Pulmonary artery endothelial cell (primary cell): ENCODE measurements at places on chromosomes 7 and 10. TPM values are rescaled to one million over a fixed set of nuclear protein-coding genes. Genes with fewer than 3 reads are reported as not detected.

Gene TAS2R41
- not detected in 2 replicates for total RNA-seq

Gene ZCWPW1
- total RNA-seq: 0.42 and 0.53 TPM in 2 replicates

Gene ANKMY2
- 9.9 and 15.8 TPM in 2 replicates for total RNA-seq

Gene CACNB2
- not detected in 2 replicates for total RNA-seq

Gene OLAH
- total RNA-seq: 0.14 TPM in 1 of 2 replicates, not detected in the other

Gene WDR86
- not detected in 2 replicates for total RNA-seq

Gene GHRHR
- total RNA-seq: not detected in 2 replicates

DNA sequence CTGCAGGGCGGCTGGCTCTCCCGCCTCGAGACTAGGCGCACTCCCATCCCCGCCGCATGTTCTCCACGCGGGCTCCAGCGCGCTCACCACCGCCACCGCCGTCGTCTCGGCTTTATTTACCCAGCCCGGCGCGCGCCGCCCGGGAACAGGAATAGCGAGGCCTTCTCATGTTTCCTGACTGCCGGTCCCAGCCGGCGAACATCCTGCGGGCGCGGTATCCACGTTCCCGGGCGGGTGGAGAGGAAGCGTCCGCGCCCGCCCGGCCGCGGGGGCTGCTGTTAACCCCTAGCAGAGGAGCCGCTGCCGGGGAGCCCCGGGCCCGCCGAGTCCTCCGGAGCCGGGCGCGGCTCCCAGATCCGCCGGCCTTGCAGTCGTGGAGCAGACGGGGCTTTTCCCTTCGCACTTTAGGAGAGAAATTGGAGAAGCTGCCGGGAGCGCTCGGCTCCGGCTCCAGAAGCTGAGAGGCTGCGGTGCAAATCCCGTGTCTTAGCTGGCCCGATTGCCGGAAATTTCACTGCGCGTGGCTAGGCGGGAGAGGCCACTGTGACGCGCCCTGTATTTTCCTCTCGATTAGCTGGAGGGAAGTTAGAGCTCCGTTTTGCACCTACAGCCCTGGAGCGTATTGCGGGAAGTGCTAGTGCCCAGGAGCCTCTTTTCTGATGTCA lies at the start of gene MKX:
TSS of gene MKX (minus strand) at position 88 of the 665 bp plus-strand sequence. CDS start 2,404 bp downstream, outside the sequence.
- DNase-seq: no peak

DNA sequence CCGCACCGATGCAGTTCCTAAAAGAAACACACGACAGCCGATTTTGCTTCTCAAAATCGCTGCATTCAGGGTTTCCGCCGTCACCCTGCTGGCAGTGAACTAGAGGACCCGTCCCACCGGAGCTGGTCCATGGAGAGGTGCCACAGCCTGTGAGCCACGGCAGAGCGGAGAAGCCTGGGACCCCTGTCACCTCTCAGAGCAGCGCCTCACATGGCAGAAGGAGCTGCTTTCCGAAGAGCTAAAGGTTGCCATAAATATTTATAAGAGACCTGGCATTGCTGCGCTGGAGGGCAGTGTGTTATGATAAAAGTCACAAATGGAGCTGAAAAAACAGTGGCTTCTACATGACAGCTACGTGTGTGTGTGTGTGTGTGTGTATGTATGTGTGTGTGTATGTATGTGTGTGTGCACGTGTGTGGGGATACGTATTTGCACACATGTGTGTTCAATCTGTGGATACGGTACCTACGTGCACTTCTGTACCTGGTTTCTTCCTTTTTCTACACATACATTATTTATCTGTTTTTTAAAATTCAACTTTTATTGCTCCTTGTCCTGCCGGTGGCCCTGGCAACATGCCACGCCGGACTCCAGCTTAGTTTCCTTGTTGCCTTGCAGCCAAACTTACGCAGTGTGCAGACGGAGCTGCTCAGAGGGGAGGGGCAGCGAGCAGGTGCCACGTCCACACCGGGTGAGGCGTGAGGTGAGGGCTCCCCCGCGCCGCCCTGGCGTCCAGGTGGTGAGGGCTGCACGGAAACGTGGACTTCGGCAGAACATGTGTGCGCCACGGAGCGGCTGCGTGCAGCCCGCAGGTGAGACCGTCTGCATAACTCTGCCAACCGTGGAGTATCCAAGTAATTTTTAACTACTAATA lies 115.2 kb upstream of the PITRM1 start:
- no peak for DNase-seq

DNA sequence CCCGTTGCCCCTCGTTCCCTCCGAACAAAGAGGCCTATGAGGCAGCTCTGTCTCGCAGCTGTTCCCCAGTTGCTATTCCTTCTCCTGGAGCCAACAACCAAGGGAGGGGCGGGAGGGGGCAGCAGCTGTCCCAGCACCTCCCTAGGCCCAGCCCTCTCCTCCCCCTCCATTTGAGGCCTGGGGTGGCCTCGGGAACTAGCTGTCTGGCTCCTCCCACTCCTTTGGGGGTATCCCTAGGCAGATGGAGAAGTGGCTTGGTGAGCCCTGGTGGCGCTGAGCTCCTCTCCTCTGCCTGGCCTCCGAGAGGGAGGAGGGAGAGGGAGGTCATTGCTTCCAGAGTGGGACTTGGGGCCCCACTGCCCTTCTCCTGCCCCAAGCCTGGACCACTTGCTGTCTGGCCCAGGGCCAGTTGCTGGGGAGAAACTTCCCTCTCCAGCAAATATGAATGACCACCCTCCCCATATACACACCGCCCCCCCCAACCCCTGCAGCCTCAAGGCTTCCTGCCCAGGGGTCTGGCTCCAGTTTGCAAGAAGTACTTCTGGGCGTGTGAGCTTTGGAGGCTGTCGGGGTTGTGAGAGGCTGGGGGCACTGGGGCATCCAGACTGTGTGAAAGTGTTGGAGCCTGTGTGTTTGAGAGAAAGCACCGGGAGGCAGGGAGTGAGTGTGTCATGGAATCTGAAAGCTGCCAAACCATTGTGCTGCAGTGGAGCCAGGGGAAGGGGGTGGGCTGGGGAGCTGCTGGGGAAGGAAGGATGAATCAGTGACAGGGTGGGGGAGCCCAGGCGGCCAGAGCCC lies 3.1 kb downstream of the FLNC start:
- peak; percentile 88 for DNase-seq

DNA sequence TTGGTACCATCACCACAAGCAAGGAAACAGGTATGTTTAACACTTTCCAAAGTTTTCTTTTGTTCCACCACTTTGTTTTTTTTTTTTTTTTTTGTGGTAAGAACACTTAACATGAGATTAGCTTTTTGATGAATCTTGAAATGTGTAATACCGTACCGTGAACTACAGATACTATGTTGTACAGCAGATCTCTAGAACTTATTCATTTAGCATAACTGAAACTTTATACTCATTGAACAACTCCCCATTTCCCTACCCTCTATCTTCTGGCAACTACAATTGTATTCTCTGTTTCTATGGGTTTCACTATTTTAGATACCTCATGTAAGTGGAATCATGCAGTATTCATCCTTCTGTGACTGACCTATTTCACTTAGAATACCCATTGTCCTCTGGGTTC lies 162.7 kb upstream of the ITGB1 start:
- DNase-seq: no peak

GRCh38 chr7:103132995-103133688 lies 15.8 kb downstream of the NAPEPLD start:
- no peak for DNase-seq

- no peak for DNase-seq
These were observed 48.3 kb downstream of the ITIH5 start for GRCh38 chr10:7618461-7618860.

DNA sequence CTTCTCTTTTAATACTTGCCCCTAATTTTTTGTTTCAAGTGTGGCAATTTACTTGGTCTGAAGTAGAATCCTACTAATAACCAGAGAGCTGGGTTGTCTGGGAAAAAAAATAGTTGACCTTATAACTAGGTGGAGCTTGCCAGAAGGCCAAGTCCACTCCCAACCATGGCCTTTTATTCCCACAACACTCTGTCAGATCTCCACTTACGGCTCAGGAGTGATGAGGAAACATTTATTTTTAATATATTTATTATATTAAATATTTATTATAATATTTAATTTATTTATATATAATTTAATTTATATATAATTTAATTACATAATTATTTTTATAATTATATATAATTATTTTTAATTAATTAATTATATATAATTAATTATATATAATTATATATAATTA lies 58.8 kb downstream of the TSPAN12 start:
- no peak for DNase-seq

GRCh38 chr10:87656431-87657072 lies 3.1 kb upstream of the PAPSS2 start:
- no peak for DNase-seq

- DNase-seq: no peak
These were observed 62.5 kb upstream of the PALS2 start for GRCh38 chr7:24510759-24511158.

GRCh38 chr7:110442381-110442837 lies 648.5 kb upstream of the LRRN3 start:
- DNase-seq: no peak

GRCh38 chr7:121494516-121494915 lies 98.4 kb upstream of the FAM3C start:
- no peak for DNase-seq

DNA sequence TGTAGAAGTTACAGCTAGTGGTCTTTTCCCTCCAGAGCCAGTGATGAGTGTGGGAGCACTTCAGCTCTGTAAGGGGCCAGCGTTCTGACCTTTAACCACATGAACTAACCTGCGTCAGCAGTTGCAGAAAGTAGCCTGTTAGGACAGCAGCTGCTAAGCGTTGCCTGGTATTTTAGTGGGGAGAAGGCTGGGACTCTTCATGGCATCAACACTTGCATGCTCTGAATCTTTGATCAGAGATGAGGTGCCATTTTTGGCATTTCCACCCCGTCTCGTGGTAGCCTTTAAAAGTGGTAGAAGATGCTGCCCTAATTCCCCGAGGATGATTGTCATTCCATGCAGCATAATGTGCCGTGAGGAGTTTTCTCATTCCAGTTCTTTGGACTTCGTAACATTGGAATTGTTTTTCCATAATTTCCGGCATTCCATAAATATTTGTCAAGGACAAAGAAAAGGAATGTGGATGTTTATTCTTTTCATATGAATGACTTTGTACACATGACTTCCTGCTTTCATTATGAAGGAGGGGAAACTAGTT lies 92.2 kb downstream of the AVL9 start:
- peak; percentile 75 for DNase-seq

- DNase-seq: no peak
These were observed 32.3 kb upstream of the LSM8 start for GRCh38 chr7:118151671-118152070.

GRCh38 chr7:45027774-45028114 lies 27.7 kb downstream of the CCM2 start:
- DNase-seq: no peak

DNA sequence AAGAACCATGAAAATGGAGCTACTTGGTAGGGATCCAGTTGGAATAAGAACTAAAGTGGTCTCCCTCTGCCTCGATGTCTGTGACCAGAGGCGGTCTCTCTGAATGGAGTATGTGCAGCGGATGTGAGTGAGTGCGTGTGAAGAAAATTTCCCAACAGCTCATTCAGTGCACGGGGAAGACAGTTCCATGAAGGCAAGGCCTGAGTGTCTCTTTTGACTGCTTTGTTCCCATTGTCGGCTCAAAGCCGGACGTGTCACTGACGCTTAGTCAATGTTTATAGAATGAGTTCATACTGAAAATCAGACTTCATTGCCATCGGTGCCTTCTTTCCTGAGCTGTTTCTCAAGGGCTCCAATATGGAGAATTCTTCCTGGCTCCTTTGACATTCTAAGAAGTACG lies 55.3 kb upstream of the GRB10 start:
- peak; percentile 64 for DNase-seq

GRCh38 chr10:103451831-103452505 lies at the start of gene CALHM2:
Gene CALHM2 (minus strand): TSS chr10:103452370. CDS start chr10:103449941, 2,429 bp downstream.
- DNase-seq: no peak

- peak; percentile 39 for DNase-seq
These were observed 165.8 kb downstream of the CCSER2 start for GRCh38 chr10:84493951-84494848.

DNA sequence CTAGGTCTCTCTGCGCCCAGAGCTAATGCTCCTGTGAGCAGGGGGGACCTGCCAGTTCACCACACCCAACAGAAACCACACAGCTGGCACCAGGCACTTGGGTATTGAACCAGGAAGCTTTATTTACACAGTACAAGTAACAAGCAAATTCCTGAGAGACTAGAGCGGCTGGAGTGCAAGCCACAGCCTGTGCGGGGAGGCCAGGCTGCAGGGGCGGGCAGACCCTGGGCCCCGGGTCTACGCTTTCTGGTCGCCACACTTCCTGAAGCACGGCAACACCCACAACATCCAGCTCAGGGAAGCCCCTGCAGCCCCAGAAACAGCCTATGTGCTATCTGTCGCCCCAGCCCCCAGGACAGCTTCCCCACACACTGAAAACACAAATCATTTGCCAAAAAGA lies 125.0 kb downstream of the FAM53B start:
- no peak for DNase-seq

DNA sequence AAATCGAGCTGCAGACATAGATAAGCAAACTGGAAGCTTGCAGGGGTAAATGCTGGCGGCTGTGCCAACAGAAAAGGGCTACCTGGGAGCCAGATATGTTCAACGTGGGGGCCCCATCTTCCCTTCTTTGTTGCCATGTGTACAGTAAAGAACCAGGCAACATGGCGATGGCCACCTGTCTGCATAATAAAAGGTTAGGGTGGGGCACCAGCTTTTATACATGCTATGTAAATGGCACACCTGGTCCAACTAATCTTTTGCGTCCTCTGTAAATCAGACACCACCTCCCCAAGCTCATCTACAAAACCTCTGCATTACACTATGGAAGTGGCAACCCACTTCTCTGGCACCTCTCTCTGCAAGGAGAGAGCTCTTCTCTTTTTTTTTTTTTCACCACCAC lies 13.9 kb downstream of the BUD31 start:
- DNase-seq: no peak

- no peak for DNase-seq
These were observed 9.7 kb upstream of the ZFAND2A start for GRCh38 chr7:1169409-1170368.

DNA sequence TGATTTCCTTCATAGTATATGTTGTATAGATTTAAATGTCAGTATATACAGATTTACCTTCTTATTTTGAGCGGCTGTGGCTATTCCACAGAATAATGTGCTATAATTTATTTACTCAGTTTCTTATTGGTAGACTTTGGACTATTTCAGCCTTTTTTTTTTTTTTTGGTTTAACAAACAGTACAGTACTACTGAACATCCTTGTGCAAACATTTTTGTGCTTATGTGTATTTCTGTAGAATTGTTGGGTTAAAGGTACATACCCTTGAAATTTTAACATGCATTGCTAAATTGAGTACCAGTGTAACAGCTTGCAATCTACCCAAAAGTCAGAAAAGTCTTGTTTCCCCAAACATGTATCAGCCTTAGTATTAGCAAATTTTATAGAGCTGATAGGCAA lies 68.8 kb downstream of the HHEX start:
- no peak for DNase-seq

- no peak for DNase-seq
These were observed 83.8 kb downstream of the DLG5 start for GRCh38 chr10:77842652-77843212.
